ENCODE measurements at places on chromosomes 3 and 15.

DNA sequence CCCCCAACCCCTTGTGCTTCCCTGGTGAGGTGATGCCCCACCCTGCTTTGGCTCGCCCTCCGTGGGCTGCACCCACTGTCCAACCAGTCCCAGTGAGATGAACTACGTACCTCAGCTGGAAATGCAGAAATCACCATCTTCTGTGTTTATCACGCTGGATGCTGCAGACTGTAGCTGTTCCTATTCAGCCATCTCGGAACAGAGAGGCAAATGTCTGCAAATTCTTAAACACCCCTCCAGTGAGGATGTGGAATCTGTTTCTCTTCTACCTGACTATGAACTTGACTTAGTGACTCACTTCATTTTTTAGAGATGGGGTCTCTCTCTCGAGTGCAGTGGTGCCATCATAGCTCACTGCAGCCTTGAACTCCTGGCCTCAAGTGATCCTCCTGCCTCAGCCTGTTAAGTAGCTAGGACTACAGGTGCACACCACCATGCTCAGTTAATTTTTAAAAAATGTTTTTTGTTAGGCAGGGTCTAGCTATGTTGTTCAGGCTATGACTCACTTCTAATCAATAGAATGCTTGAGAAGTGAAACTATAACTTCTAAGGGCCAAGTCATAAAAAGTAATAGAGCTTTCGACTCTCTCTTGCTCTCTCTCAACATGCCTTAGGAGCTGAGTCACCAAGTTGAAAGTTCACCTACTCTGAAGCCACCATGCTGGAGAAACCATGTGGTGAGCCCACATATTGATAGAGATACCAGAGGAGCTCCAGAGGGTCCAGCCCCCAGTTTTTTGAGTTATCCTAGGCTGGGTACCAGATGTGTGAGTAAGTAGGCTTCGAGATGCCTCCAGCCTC is 11.5 kb upstream of the PARP14 start:
- DNase-seq, result no peak

DNA sequence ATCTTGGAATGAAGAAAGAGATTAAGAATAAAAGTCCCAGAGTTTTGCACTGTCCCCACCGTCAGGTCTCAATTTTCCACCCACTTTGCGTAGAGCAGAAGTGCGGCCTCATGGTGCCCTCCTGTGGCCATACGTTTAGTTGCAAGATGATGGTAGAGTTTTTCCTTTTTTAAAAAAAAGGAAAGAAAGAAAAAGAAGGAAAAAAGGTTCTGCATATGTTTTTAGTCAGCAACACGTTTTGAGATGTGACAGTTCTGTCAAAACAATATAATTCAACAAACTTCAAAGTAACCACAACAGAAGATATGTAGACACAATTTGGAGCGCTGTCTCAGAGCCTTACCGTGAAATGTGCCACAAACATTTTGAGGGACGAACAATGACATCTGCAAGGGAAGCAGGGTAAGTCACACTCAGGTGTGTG is 24.6 kb downstream of the EBLN2 start:
- DNase-seq, result peak; percentile 55

- peak; percentile 83 for DNase-seq
These were observed 187.1 kb downstream of the PDE8A start for GRCh38 chr15:85168642-85169173.

DNA sequence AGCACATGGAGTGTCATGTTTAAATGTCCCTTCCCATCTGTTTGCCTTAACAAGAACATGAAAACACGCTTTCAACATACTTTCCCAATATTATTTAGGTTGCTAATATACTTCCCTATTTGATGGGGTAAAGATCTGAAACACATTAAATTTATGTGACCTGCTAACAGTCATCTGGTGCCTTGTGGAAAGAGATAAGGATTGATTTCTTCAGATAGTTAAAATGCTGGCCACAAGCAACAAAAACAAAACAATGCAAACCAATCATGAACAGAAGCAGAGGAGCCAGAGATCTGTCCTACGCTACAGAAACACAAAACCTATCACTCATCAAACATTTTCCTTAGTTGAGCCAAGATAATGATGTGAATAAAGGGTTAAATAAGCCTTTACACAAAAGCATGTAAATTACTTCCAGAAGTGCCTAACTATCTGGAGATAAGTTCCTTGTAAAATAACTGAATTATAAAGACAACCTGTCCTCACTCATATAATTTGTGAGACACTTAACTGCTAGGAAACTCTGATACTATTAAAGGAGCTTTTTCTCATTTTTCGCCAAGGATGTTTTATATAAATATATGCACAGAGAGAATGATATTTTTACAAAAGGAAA is 109.9 kb downstream of the NSUN3 start:
- no peak for DNase-seq

DNA sequence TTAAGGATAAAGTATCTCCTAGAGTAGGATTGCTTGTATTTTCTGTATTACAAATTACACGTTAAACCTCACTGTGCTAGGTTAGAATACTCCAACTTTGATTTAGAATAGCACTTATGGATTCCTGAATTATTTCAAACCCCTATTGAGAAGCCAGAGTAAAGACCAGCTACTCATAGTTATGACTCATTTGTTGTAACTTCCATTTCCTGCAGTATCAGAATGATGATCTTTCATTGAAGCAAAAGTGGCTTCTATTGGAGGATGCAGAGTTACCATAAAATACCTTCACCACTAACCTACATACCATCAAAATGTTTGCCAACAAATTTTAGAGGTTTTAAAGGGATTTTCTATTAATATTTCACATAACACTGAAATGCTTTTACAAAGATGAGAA is 1322.7 kb upstream of the ALCAM start:
- no peak for DNase-seq

GRCh38 chr3:183534249-183534648 is 21.3 kb downstream of the KLHL6 start:
- DNase-seq, result no peak

GRCh38 chr3:160951642-160952487 is 153.3 kb downstream of the B3GALNT1 start:
- DNase-seq, result no peak

GRCh38 chr15:89442671-89443307 is 53.6 kb downstream of the RHCG start:
- peak; percentile 94 for DNase-seq

- no peak for DNase-seq
These were observed 4.8 kb downstream of the SACM1L start for GRCh38 chr3:45693941-45694521.

GRCh38 chr3:23002151-23002550 is 201.0 kb upstream of the UBE2E2 start:
- no peak for DNase-seq

- DNase-seq, result no peak
These were observed 490.8 kb downstream of the CNTN4 start for GRCh38 chr3:2589336-2589969.

GRCh38 chr15:67979281-67979680 is 74.8 kb upstream of the PIAS1 start:
- no peak for DNase-seq

- no peak for DNase-seq
These were observed 186.6 kb downstream of the SQOR start for GRCh38 chr15:45821390-45821789.

DNA sequence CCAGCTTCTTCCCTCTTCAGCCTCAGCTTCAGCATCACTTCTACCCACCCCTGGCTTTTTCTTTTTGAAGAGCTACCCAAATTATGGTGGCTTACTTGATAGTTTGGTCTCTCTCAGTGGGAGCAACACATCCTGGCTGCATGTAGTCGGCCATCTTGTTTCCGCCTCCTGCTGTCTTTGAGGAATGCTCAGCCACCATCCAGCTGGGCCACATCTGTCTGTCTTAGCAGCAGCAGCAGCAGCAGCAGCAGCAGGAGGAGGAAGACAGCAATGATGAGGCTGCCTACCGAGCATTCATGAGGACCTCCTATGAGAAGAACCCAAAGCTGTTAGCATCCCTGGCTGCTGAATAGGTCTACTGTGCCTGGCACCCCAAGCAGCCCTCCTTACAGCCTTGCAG is 19.7 kb downstream of the IL16 start:
- DNase-seq, result peak; percentile 46

GRCh38 chr15:99130314-99130713 is 25.4 kb downstream of the SYNM start:
- DNase-seq, result no peak

DNA sequence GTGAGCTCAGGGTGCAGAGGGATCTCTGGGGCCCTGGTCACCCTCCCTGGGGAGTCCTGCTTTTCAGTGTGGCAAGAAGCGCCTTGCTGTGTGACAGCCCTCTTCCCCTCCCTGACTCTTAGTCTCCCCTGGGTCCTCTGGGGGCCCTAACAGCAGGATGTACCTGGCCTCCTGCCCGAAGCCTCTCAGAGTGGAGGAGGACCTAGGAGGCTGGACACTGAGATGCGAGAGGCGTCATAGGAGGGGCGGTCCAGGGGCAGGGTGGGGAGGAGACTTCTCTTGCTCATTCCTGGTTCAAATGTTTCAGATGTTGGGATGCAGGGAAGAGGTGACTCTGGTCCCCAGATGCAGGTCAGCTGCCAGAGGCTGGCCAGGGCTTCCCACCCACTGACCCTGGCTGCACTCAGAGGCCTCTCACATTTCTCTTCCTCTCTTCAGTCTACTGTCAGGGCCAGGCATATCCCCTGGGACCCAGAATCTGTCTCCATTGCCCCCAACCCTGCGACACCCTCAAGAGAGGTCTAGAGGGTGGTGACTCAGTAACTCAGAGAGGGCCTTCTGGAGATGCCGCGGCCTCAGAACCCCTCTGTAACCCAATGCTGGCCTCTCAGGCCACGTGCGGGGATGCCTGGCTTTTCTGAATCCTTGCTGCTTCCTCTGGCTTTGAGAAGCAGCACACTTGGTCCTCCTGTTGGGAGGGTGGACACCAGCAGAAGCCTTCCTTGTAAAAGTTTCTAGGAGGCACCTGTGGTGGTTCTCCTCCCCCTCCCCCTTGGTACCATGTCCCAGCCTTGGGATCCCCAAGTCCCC is 25.9 kb downstream of the SNX33 start:
- DNase-seq, result no peak

DNA sequence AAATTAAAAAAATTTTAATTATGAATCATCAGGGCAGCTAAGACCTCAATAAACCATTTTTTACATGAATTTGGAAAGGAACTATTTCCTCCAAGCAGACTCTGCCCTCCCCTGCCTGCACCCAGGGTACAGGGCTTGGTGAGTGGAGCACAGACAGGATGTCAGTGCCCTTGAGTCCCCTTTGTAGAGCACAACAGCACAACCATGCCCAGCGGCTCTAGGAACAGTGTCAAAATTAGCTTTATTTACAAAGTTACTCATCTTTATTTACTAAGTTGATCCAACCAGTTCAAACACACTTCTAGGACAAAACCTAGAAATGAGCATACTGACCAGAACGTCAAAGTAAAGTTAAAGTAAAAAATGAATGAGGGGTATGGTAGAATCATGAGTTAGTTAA is 90.6 kb upstream of the TSC22D2 start:
- no peak for DNase-seq

DNA sequence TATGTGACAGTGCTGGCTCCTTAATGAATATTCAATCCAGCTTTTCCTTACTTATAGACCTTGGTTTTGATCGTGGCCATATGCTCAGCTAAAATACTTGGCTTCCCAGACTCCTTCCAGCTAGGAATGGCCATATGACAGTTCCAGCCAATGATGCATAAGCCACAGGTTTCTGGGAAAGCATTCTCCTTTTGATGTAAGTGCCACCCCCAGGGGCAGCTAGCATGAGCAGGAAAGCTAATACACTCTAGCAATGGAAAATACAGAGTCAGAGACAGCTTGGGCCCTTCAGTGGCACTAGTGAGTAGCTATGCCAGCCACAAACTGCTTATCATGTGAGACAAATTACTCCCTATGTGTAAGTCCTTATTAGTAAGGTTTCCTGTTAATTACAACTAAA is 26.7 kb downstream of the TBC1D2B start:
- no peak for DNase-seq

- DNase-seq, result no peak
These were observed 31.3 kb upstream of the MEIS2 start for GRCh38 chr15:37131621-37132020.

- DNase-seq, result no peak
These were observed 732 bp upstream of the GCSAM start for GRCh38 chr3:112133626-112134334.

GRCh38 chr15:39099524-39099923 is 481.4 kb upstream of the THBS1 start:
- DNase-seq, result no peak

DNA sequence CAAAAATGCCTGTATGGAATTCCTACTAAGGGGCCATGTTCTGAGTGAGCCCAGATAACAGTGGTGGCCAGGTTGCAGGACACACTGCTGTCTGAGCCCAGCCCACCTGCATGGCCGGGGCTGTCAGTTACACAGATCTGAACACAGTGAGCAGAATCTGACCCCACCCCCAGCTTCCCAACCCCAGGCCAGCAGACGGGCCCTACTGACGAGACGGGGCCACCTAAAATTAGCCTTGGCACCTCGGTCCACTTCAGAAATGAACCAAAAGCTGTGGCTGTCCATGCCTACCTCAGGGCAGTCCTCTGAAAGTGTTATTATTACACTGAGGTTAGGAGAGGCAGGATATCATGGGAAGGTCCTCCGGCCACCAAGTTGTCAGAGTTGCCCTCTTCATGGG is 51.8 kb downstream of the LMCD1 start:
- DNase-seq, result no peak

DNA sequence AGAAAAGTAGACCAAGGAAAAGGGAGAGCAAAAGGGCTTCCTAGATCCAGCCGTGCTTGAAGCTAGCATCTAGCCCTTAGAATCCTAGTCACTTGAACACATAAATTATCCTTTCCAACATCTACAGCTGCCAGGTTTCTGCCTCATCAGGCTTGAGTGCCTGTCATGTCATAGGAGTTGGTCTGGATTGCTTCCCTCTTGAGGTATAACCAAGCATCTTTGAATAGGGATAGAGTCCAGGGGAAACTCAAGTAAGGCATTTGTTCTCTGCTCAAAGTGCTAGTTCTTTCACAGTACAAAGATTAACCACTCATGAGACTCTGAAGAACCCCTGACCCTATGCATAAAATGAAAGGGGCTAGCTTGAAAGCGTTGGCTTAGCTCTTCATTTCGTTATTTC is 72.3 kb downstream of the SLCO3A1 start:
- DNase-seq, result no peak

GRCh38 chr3:122960652-122961051 is 66.9 kb downstream of the SEMA5B start:
- no peak for DNase-seq

GRCh38 chr15:47505712-47506328 is 211.5 kb upstream of the SEMA6D start:
- DNase-seq, result no peak

All from WTC11 (cell line).